ENCODE measurements at places on chromosomes 1 and 21.
A peak's percentile ranks its signal among the peaks of the same experiment; 100 is the strongest.

DNA sequence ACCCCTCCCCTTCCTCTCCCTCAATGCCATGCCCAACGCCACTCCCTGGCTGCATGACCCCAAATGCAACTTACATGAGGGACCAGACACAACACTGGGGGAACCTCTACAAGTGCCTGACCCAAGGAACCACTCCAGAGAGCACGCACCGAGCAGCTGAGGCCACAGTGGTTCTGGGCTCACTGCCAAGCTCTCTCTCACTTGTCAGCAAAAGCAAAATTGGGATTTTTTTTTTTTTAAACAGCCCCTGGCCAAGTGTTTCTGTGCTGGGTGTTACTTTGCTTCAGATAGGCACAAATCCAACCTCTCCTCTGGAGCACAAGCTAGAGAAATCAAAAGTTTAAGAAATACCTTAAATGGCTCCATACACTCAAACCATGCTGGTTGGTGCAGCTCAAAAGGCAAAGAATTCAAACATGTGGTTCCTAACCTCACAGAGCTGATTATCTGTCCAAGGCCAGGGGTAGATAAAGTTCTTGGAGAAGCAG, 363.0 kb downstream of the SETD4 start:
- no peaks in the 10 kb centered on the region for H3K4me1 ChIP-seq
- no peak overlapping the region for H3K4me3 ChIP-seq

GRCh38 chr21:17045214-17045853, 467.5 kb upstream of the CXADR start:
- DNase-seq, result peak; percentile 45
- H3K36me3 ChIP-seq, result no peaks in the 10 kb centered on the region
- no peaks in the 10 kb centered on the region for H3K27me3 ChIP-seq
- no peak overlapping the region for H3K4me3 ChIP-seq

DNA sequence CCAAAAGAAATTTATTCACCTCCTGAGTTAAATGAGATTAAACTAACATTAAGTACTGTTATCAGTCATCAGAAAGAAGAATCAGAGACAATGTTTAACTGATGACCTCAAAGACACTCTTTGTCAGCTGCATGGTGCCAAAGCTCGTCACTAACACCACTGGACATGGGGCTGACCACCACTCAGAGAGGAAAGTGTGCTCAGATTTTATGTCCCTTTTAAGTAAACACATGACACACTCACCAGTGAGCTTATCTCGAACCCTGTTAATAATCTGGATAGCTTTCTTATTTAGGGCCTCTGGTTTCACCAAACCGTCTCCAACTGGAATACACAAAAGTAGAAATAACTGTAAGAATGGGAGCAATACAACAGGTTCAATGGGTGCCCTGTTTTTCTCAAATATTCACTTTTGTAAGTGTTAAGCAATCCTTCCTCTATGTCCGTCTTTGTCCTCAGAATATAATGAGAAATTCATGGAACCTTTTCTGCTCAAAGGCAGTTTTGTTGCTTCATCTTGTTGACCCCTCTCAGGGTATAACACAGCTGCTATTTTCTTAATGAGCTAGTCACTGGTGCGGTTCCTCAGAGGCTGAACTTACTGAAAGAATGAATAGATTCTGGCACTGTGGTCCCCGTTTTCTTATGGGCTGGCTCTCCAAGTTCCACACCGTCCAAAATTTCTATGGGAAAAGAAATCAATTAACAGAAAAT, 9.5 kb upstream of the EXOSC10 start:
- no peak for DNase-seq
- H3K36me3 ChIP-seq, result peaks cover 88% of the 10 kb centered on the region
- H3K27ac ChIP-seq, result no peak overlapping the region
- H3K27me3 ChIP-seq, result no peaks in the 10 kb centered on the region
- no peaks in the 10 kb centered on the region for H3K4me1 ChIP-seq
- no peak overlapping the region for H3K4me3 ChIP-seq

GRCh38 chr1:189656628-189657530, 820.8 kb downstream of the BRINP3 start:
- no peak overlapping the region for H3K4me3 ChIP-seq
- no peaks in the 10 kb centered on the region for H3K36me3 ChIP-seq
- peaks cover 38% of the 10 kb centered on the region for H3K4me1 ChIP-seq
- no peak for DNase-seq
- H3K27ac ChIP-seq, result peak overlapping the region; percentile 78
- no peaks in the 10 kb centered on the region for H3K27me3 ChIP-seq

DNA sequence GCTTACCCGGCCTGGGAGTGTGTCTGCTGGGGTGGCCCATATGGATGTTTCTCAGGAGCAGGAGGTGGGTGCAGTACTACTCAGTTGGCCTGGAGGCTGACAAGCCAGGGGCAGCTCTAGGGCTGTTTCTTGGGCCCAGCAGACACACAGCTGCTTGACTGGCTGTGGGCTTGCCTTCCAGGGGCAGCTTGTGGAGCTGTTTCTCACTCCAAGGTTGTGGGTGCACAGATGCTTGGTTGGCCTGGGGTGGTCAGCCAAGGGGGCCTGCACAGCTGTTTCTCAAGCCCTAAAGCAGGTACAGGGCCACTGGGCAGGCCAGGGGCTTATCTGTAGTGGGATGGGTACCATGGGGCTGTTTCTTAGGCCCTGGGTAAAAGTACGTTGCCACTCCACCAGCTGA, 1078.1 kb upstream of the ADGRL2 start:
- H3K4me3 ChIP-seq, result no peak overlapping the region
- H3K27ac ChIP-seq, result no peak overlapping the region
- no peak for DNase-seq
- no peaks in the 10 kb centered on the region for H3K36me3 ChIP-seq

- no peak overlapping the region for H3K27ac ChIP-seq
- no peaks in the 10 kb centered on the region for H3K36me3 ChIP-seq
- H3K27me3 ChIP-seq, result no peaks in the 10 kb centered on the region
- no peak overlapping the region for H3K4me3 ChIP-seq
Measured at GRCh38 chr1:183259924-183260323, 73.9 kb downstream of the LAMC2 start.

DNA sequence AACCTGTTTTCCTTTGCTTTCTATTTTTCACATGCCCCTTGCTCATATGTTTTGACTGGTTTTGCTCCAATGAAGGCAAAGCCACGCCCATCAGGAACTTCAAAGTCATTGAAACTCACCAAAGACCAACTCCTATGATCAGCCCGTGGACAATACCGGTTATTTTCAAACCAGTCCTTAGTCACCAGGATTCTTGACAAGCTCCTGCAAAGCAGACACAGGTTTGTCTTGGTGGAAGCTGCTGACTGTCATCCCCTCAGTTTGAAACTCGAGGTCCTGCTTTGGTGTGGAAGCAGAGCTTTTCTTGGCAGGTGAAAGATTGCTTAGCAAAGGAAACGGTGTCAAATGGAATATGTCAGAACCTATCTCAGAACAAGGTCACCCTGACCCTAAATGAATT, 384.7 kb upstream of the CXADR start:
- H3K36me3 ChIP-seq, result no peaks in the 10 kb centered on the region
- H3K4me1 ChIP-seq, result no peaks in the 10 kb centered on the region
- H3K27ac ChIP-seq, result no peak overlapping the region
- no peak overlapping the region for H3K4me3 ChIP-seq
- DNase-seq, result no peak

- no peak overlapping the region for H3K27ac ChIP-seq
- H3K4me1 ChIP-seq, result no peaks in the 10 kb centered on the region
- no peak for DNase-seq
- H3K36me3 ChIP-seq, result no peaks in the 10 kb centered on the region
Measured at GRCh38 chr1:199399996-199400724, 627.4 kb upstream of the NR5A2 start.

All from MCF 10A (cell line).